ENCODE measurements at places on chromosomes 2 and 18. TPM values are rescaled to one million over a fixed set of nuclear protein-coding genes. Genes with fewer than 3 reads are reported as not detected.

- peak; percentile 70 for DNase-seq
Observed at GRCh38 chr2:176096986-176097819, 2.4 kb upstream of the HOXD12 start.

GRCh38 chr2:109376796-109377495 is 236.8 kb downstream of the SEPTIN10 start:
- no peak for DNase-seq

DNA sequence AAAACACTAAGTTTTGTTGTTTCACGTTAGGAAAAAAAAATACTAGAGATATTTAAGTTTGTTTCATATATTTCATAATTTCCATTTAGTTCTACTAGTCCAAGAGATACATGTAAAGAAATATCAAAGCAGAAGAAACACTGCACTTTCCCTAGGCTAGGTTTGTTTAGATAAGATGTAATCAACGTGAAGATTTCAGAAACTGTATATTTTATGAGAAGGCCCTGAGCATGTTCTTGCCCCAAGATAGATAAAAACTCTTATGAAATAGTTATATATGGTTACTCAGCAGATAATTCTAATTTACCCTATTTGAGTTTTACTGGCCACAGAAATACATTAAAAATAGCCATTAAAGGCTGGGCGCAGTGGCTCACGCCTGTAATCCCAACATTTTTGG is 143.6 kb upstream of the CBLN2 start:
- no peak for DNase-seq

The GPBAR1 gene
- 0.10 TPM for total RNA-seq

The ACOXL gene
- total RNA-seq = not detected

- peak; percentile 10 for DNase-seq
Observed at GRCh38 chr2:102801098-102801718, 39.4 kb downstream of the TMEM182 start.

DNA sequence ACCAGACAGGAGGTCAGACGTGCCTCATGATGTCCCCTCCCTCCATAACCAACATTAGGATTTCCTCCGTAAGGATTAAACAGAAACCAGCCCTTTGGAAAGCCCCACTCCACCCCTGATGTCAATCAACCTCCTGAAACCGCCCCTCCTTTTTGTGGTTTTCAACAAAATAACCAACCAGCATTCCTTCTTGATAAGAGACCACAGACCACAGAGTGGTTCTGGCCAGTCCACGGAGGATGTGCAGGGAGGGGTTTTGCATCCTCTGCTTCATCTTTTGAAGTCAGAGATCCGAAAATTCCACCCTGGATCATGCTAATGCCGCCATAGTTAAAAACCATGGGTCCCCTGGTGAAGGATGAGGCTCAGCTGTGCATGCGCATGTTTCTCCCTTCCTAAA is 180.0 kb upstream of the CCDC150 start:
- DNase-seq = peak; percentile 5

DNA sequence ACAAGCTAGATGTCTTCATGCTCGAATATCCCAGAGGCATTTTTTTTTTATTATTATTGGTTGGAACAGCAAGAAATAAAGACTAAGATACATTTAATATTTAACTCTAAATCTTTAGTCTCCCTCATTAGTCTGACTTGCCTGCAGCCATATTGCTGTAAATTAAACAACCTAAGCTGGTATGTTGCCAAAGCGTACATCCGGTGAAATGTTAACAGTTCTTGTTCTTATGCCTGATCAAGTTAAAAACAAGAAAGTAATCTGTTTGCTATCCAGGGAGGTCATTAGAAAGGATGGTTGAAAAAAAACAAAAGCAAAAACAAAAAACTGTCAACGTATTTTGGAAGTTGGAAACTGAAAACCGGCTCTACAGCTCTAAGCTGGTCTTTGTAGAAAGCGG is 125.9 kb upstream of the NABP1 start:
- DNase-seq = no peak

DNA sequence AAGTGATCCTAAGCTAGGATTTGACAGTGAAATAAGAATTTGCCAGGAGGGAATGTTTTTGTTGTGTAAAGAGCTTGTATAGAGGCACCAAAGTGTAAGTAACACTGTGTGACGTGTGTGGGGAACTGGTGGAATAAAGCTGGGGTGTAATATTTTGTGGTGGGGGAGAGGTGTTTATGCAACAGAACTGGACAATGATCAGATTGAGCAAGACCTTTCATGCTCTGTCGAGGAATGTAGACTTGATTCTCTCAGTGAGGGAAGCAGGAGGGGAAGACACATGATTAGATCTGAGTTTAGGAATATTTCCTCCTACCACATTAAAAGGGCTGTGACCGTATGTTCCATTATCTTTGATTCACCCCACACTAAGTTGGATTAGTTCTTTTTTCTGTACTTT is 43.6 kb downstream of the EFEMP1 start:
- DNase-seq = no peak

DNA sequence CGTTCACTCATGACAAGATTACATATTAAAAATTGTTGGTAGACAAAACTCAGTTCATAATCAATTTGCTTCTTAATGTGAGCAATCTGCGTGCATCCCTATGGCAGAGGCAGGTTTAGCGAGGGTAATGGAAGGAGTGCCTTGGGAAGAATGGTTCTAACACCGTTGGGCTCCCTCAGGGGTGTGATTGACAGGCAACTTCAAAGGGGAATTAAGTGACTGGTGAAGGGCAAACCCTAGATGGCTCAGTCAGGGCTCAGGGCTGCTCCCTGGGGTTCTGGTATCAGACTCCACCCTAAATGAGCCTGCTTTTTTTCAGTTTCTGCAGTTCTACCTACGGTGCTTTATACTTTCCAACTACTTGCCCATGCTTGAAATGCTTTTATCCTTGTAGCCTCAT is 419.5 kb upstream of the CELF4 start:
- no peak for DNase-seq

DNA sequence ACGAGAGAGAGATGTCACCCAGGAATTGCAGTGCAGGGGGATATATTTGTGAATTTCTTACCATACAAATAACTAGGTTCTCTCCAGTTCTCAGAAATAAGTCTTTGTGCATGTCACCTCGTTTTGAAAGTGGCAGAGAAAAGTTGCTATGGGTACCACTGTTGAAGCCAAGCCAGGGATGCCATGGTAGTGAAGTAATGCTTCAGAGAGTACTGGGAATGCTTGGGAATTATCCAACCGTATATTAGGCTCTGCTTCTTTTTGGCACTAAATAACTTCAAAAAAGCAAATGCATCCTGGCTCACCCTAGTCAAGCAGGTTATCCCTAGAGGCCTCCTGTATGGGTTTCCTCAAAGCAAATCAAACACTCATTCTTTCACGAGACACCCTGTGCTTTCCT is 50.7 kb upstream of the DDX18 start:
- no peak for DNase-seq

The NAT8 gene
- not detected for total RNA-seq

GRCh38 chr2:37892436-37893114 is 32.5 kb upstream of the RMDN2 start:
- no peak for DNase-seq

DNA sequence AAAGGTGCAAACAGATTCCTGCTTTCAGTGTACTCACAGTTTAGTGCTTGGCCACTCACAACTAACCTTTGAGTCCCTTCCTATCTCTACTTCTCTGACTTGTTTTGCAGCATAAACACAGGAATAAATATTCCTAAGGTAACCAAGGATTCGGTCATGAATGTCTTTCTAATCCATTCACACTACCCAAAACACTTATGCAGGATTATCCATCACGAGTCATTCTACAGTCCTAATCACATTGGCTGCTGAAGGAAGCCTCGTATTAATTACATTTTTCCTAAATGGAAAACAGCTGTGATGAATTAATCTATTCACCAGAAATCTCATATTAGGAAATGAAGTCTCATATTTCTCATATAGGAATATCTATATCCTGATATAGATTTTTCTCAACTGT is 16.3 kb downstream of the RDH14 start:
- DNase-seq = no peak

DNA sequence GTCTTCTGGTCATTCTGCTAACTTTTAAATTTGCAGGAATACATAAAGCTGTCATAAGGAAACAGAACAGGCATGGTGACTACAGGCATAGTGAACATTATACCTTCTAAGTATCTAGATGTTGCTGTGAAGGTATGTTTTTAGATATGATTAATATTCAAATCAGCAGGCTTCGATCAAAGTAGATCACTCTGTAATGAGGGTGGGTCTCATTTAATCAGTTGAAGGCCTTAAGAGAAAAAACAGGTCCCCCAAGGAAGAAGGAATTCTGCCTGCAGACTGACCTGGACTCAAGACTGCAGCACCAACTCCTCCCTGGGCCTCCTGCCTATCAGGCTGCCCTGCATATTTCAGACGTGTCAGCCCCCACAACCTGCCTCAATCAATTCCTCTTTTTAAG is 104.0 kb downstream of the L3MBTL4 start:
- no peak for DNase-seq

DNA sequence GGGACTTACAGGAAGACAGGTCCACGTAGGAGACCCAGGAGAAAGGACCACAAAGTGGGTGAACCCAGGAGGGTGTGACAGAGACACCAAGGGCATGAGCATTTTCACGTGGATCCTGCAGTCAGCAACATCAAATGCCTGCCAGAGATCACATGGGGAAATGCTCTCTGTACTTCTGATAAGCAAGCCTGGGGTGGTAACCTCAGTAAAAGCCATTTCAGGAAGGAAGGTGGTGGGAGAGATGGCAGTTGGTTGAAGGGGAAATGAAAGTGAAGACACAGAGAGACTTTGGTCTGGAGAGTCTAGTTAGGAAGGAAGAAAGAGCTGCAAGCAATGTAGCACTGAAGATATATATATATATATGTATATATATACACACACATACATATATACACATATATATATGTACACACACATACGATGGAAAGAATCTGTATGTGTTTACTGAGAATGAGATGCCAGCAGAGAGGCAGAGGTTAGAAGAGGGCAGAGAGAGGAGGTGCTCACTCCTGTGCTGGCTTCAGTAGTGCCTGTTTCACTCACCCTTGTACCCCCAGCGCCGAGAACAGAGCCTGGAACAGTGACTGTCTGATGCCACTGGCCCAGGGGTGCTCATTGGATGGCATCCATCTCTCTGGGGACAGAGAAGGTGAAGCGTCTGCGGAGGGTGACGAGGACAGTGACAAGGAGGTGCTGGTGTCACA is 314.9 kb downstream of the AFF3 start:
- DNase-seq = no peak

DNA sequence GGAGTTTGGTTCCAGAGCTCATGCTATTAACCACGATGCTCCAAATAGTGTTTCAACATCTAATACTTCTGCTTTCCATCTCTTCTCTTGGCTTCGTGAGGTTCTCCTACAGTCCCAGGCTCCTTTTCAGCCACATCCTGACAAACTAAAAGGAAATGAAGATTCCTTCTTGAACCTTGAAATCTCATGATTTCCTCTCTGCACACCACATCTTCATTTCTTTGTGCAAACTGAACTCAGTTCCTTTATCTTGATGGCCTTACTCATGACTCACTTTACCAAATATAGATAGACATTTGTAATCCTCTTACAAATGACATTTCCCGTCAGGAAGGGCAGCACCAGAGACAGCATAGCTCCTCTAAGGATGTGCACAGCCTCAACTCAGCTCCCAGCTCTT is 50.0 kb upstream of the ITGA4 start:
- no peak for DNase-seq

The SLC19A3 gene
- not detected for total RNA-seq

GRCh38 chr2:227827143-227827542 is 13.5 kb downstream of the CCL20 start:
- DNase-seq = no peak

DNA sequence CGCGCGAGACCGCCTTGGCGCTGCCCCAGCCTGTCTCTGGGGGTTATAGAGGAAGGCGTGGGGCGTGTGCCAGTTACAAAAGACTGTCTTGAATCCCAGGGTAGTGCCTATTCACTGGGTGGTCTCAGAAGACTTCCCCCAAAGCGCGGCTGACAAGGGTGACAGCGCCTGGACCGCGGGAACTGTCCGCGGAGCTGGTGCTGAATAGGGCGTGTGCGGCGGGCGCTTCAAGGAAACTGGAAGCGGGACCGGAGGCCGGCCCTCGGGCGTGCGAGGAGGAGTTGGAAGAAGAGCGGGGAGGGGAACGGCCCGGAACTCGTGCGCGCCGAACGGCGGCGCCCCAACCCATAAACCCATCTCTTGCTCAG is 2.3 kb downstream of the EGR4 start:
- DNase-seq = peak; percentile 66

DNA sequence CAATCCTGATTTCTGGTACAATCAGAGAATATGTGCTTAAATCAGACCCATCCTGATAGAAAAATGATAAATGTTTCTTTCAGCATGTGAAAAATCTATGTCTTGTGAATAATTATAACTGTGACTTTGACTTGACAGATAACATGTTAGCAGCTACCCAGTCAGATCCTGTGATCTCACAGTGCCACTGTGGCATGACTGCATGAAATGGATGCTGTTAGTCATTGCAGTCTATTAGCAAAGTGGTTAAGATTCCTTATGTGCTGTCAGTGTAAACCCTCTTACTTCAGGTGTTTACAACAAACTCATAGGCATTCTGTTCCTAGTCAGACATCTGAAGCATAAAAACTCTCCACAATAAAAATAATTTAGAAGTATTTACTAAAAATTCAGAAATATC is 244.6 kb upstream of the RND3 start:
- no peak for DNase-seq

DNA sequence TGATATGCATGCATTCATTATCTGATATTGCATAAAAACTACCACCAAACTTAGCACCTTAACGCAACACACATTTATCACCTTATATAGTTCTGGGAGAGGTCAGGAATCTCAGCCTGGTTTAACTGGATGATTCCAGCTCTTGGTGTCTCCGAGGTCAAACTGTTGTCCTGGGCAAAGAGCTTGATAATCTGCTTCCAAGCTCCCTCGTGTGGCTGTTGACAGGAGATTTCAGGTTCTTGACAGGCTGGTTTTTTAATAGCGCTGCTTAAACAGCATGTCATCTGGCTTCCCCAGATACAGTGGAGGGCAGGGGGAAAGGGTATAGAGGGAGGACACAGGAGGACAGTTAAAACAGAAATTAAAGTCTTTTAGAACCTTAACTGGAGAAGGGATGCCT is 785.0 kb downstream of the CNTNAP5 start:
- DNase-seq = no peak

- peak; percentile 30 for DNase-seq
Observed at GRCh38 chr2:152716805-152717227, 445 bp downstream of the PRPF40A start.

- DNase-seq = no peak
Observed at GRCh38 chr18:76258209-76258608, 236.8 kb downstream of the ZNF516 start.

Data from activated naive CD4-positive, alpha-beta T cell treated with anti-CD3 and anti-CD28 coated beads for 36 hours (primary cell).